ENCODE measurements at places on chromosomes 2 and 18.

DNA sequence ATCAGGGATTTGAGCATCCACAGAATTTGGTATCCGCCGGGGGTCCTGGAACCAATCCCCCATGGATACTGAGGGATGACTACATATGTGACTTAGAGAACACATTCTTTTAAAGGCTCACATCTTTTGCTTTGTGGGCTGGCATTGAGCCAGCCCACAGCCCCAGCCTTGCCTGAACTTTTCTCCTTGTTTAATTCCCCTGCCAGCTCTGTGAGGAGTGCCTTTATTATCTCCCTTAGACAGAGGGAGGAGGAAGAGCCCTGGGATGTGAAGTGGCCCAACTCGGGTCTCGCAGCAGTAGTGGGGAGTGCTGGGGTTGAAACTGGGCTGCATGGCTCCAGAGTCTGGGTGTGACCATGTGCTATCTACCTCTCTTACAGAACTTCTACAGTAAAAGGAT is 7.6 kb downstream of the TTC39C start:
- DNase-seq: no peak

GRCh38 chr18:78776151-78776550 is 203.5 kb upstream of the SALL3 start:
- no peak for DNase-seq

DNA sequence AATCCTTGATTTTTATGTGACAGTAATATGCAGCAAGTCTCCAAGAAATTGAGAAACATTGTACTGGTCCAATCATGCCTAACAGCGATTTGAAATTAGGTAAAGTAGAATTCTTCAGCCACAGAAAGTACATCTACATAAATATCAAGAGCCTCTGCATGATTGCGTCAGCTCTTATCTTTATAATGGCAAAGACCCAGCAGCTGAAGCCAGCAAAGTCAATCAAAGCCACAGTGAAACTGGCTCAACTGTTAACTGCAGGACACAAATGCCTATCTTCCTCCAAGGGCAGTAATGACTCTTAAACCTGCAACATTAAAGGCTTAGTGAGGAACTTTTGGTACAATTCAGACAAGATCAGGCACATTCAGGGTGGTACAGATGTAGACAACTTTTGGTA is 102.5 kb downstream of the BARD1 start:
- DNase-seq: no peak

GRCh38 chr2:54207666-54208195 is 48.3 kb downstream of the TSPYL6 start:
- DNase-seq: no peak

GRCh38 chr18:57947117-57947516 is 96.9 kb upstream of the NEDD4L start:
- DNase-seq: no peak

- DNase-seq: no peak
These were observed 262.2 kb downstream of the ASXL3 start for GRCh38 chr18:33840212-33840593.

GRCh38 chr2:216299588-216299987 is 72.7 kb downstream of the MARCHF4 start:
- DNase-seq: peak; percentile 26

DNA sequence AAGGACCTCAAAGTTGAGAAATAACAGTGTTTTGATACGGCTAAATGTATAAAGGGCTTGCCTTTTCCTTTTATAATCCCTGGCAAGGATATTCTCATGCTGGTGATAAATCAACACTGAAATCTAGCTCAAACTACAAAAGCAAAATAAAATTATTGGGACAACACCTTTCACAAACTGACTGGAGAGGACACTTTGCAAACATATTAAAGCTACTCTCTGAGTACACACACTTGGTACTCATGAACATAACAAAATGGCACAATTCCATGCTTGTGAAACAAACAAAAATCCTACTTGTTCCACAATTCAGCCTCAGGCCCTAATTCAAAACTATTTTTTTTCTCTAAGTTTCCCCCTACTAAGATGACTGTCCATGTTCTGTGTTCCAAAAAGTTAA is 305.8 kb downstream of the ETAA1 start:
- no peak for DNase-seq

GRCh38 chr2:768451-768850 is 91.2 kb upstream of the TMEM18 start:
- DNase-seq: no peak

GRCh38 chr2:108625186-108625827 is 91.0 kb downstream of the LIMS1 start:
- DNase-seq: no peak
